ENCODE measurements at places on chromosomes 5 and 9. TPM values are rescaled to one million over a fixed set of nuclear protein-coding genes. Genes with fewer than 3 reads are reported as not detected.

- DNase-seq, result no peak
Observed at GRCh38 chr9:69326261-69326660, 1.2 kb downstream of the ENTREP1 start.

Gene SWI5
- 118 TPM for total RNA-seq

Gene MCCC2
- total RNA-seq, result 66.1 TPM

Gene CCDC192
- not detected for total RNA-seq

Gene DTWD2
- 21.1 TPM for total RNA-seq

GRCh38 chr5:168270476-168270875 is 21.0 kb upstream of the WWC1 start:
- DNase-seq, result peak; percentile 57

Gene HACD4
- total RNA-seq, result not detected

DNA sequence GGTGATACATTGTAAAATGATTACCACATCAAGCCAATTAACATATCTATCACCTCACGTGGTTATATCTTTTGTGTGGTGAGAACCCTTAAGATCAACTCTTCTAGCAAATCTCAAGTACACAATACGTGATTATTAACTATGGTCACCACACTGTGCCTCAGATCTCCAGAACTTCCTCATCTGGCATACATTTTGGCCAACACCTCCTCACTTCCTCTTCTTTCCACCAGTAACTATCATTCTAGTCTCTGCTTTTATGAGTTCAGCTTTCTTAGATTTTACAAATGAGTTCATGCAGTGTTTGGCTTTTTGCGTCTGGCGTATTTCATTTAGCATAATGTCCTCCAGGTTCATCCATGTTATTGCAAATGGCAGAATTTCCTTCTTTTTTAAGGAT is 35.8 kb downstream of the PRKACG start:
- DNase-seq, result no peak

DNA sequence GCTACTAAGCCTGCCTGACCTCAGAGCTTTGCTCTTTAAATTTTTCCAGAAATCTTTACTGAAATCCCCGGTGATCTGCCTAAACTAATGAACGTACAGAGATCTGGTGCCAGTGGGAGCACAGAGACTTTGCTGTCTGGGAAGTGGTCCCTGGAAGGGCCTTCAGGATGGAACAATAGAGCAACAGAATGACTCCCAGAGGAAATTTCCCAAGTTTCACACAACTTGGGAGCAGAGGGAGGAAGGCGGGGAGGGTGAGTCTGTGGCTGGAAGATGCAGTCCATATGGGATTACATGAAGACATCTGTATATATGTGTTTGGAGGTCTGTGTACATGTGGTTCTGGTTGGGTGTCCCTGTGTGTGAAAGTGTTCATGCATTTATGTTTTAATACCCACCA is 638.3 kb downstream of the CCDC171 start:
- peak; percentile 17 for DNase-seq
